Gastroesophageal sphincter (tissue), 4 donors: ENCODE measurements at places on chromosomes 16 and 17.

DNA sequence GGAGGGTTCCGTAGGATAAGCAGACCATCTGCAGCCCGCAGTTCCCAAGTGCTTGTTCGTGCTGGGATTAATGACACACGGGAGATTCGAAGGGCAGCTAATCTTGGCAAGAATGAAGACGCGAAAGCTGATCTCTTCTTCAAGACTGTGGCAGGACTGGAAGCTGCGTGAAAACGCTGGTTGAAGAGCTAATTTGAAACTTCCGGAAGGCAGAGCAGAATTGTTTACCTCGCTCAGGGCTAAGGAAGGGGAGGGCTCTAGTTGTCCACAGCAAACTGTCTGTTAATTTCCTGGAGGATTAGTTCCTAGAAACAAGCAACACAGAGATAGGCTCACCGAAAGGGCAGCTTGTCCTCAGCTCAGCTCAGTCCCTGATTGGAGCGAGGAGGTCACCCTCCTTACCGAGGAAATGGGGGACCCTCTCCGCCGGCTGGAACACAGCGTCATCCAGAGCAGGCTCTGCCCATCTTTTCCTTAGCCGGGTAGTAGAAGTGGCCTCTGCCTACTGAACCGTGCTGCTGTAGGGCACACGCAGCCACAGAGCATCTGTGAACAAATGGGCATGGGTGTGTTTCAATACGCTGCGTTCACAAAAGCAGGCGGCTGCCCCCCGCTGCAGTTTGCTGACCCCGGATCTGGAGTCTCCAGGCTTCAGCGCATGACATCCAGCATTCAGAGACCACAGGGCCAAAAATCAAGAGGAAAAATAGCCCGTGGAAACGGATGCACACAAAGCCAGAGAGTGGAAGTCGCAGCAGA is 16.7 kb upstream of the BAIAP2 start:
- ATAC-seq = peak; percentile 59

- no peak for ATAC-seq
These were observed 203.5 kb upstream of the N4BP1 start for GRCh38 chr16:48813485-48813884.

DNA sequence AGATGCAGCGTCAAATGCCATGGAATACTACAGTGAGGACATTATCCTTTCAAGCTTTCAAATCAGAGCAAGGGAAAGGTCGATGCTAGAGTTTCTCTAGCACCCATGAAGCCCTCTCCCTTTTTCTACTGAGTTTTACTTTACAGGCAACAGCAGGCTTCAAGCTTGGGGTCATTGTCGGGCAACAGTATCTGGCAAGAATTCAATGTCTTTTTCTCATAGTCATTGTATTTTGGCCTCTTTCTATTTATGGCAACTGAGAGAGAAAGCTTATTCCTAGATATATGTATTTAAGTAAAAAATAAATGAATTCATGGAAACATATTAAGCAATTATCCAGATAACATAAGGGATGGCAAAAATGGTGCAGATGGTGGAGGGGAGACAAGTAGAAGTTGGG is 364 bp upstream of the CETP start:
- no peak for ATAC-seq

DNA sequence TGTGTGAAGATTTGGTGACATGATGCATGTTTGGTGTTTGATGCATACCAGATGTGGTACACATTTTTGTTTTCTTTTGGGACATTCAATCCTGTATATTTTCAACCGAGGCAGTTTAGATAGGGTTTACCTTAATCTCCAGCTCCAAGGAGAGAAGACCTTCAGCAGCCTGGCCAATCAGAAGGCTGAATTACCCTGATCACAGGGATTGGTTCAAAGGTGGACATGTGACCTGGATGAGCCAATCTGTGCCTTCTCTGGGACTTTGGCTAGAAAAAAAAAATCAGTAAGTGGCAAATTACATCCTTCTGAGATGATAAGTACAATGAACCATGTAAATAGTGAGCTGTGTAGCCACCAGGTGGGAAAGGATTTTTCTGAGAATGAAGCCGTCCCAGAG is 205.1 kb downstream of the SHISA9 start:
- no peak for ATAC-seq

DNA sequence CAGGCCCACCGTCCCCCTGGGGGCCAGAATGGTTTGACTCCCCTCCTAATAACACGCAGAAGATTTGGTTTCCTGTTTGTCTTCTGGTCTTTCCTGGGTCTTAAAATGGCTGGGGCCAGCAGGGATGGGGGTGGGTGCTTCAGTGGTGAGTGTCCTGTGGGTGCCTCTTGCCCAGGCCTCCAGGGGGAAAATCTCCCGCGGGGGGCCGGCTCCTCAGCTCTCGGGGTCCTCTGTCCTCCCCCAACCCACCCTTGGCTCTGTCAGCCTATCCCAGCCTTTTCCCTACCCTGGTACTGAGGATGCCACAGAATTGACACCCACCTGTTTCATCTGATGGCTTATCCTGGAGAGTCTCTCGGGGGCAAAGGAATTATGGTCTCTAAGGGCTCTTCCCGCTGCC is 23.8 kb upstream of the SDR42E2 start:
- no peak for ATAC-seq

DNA sequence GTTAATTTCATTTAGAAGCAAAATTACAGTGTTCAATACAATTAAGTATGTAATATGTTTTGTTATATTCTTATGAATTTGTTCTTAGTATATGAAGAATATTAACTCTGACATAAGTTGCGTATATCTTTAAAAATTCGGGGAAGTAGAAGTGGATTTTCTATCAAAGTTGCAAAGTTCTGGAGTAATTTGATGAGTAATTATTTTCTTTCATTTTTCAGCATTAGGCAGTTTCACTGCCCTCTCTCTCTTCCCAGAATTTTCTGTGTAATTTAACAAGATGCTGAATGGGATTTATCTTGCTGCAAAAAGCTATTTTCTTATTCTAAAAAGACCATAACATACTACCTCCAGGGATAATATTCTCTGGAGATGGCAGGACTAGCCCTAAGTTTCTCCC is 8.9 kb upstream of the CCL18 start:
- ATAC-seq = no peak

DNA sequence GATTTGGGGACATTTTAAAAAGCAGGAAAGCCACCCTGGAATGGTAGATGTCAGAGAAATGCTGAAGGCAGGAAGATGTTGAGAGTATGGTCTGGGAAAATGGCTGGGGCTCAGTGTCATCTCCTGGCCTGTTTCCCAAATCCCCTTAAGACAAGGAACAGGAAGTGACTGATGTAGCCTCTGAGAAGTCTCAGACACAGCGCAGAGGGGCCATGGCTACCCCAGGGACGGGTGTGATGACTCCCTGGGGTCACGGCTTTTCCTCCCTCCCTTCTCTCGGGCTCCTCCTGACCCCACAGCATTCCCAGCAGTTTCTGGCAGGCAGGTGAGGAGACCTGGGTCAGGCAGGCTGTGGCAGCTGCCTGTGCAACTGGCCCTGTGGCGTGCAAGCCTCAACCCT is 45.4 kb downstream of the RAP1GAP2 start:
- ATAC-seq = no peak

GRCh38 chr17:75979705-75980187 is 706 bp downstream of the TEN1 start:
- ATAC-seq = peak; percentile 35

GRCh38 chr16:84907051-84907450 is 87.3 kb downstream of the CRISPLD2 start:
- no peak for ATAC-seq

- ATAC-seq = no peak
These were observed 11.1 kb upstream of the CHMP6 start for GRCh38 chr17:80980397-80981061.

DNA sequence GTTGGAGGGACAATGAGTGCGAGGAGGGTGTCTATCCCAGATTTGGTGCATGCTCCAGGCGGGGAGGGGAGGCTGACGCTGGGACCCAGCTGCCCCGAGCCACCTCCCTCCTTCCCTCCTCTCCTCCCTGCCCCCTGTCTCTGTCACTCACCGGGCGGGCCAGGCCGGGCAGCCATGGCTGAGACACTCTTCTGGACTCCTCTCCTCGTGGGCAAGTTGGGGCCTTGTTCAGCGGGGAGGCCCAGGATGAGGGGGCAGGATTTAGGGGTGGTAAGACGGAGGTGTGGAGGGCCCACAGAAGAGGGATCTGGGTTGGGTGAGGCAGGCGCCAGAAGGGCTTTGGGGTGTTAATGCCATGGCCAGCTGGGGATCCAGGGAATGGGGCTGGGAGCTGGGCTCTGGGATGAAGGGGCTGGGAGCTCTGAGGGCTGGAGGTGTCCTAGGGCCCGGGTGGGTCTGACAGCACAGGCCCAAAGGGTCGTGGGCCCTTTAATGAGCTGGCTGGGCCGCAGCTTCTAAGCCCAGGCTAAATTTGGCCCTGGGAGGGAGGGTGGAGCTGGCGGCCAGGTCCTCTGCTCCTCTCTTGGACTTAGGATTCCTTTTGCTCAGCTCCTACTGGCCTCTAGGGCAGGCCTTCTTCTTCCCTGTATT is at the start of gene SGCA:
Gene SGCA, plus strand, starts transcription at position 139 of the 651 bp plus-strand sequence. Its CDS starts 36 bp downstream, at position 175.
- ATAC-seq = peak; percentile 39

- no peak for ATAC-seq
These were observed 613.5 kb upstream of the C16orf82 start for GRCh38 chr16:26453215-26453614.
